ENCODE measurements at places on chromosomes 5 and 9.

DNA sequence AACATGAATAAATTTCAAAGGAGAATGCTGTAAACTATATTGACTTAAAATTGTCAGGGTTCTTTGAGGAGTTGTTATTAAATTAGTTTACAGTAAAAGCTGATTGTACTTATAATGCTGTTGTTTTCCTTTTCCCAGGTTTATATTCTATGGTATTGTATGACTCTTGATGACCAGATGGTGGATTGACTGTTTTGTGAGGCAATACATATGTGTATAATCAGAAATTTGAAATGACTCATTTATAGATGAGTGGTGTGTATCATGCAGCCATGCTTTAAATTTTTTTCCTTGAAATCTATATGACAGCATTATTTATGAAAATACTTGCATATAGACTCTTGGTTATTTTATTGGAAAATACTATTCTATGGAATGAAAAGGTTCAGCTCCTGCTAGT is 195.3 kb downstream of the CNTLN start:
- DNase-seq: no peak

DNA sequence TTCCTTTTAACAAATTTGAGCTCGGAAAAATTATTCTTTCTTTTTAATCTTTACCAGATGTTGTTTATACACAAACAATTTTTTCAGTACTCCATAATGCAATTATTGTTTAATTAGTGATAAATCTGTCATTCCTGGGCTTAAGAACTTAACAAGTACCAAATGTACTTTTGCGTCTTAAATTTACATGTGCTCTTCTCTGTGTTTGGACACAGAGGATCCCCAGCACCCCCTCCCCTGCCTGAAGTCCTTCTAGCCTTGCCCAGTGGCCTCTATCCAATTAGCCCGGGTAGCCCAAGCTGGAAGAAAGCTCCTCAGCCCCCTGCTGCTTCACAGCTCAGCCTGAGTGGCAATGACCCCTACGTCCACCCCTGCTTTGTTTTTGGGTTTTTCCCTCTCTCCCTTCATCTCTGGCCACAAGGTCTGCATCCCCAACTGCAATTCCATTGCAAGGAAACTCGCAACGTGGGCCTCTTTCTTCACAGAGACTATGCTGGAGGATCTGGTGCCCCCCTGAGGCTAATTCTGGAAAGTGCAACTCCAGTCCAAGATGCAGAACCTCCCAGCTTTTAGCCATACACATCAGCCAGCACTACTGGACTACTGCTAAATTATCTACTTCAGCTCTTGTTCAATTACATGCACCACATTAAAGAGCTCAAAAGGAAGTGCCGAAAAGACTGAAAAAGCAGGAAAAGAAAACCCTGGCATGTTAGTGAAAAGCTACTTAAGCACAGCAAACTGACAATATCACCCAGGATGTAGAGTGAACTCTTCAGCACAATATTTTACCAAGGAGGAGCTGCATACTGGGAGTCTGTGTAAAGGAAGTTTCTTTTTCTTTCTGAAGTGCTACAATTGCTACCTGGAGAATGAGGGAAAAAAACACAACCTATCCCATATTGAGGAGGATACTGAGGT is 186.2 kb downstream of the FANCC start:
- DNase-seq: peak; percentile 2

DNA sequence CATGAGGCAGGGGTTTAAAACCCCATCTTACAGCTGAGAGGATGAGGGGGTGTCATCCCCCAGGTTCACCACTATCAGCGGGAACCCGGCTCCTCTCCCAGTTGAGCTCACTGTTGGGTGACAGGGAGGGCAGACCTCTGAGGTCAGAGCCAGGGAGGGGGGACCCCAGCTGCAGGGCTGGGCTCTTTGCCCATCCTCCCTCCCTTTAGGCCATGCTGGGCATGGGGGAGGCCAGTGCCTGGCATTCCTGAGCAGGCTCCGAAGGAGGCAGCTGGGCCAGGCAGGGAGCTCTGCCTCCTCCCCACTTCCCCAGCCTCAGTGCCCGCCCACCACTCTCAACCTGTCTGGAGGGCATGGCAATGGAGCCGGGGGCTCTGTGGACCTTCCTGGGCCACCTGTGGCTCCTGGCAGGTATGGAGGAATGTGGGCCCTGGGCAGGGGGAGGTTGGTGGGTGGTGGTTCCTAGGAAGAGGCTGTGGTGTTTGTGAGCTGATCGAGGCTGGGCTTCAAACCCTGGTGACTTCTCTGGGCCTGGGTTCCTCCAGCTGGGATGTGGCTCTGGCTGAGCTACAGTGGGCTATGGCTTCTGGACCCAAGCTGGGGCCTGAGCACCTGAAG is 12.6 kb downstream of the CRB2 start:
- no peak for DNase-seq

GRCh38 chr5:71828291-71829040 is 109.4 kb downstream of the CARTPT start:
- DNase-seq: no peak

DNA sequence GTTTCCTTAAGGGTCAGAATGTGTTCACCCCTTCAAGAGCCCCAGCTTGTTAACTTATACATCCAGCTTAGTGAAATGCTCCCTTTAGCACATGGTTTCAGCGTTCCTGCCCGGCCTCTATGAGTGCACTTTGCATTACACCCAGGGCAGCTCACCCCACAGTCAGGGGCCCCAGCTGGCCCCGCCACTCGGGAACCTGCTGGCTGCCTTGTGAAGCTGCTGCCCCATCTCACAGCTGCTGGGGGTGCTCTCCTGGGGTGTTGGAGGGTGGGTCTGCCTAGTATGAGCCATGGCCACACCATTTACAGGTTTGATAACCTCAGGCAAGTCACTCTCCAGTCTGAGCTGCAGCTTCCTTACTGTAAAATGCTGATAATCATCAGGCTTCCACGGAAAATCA is 32.2 kb downstream of the HRH2 start:
- no peak for DNase-seq

DNA sequence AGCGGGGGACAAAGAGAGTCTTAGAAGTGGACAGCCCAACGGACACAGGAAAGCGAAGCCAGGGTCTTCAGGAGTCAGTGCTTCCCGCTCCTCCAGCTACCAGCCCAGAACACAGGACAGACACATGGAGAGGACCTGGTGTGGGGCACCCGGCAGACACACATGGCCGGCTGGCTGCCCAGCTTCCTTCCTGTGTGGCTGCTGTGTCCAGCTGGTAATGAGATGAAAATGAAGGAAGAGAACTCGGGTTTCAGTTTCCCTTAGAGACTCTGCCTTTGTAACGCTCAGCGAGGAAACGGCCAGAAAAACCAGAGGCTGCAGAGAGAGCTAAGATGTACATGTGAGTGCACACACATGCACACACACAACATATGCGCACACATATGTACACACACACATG is 87.5 kb downstream of the SECISBP2 start:
- DNase-seq: no peak

- DNase-seq: no peak
Observed at GRCh38 chr5:109041317-109041716, 293.6 kb downstream of the FER start.

- DNase-seq: no peak
Observed at GRCh38 chr9:69370430-69370829, 45.4 kb downstream of the ENTREP1 start.

GRCh38 chr5:109413458-109413857 is 3.7 kb upstream of the PJA2 start:
- no peak for DNase-seq

GRCh38 chr5:1282131-1282992 is 12.5 kb downstream of the TERT start:
- no peak for DNase-seq

GRCh38 chr9:115262952-115263351 is 145.0 kb upstream of the TNC start:
- DNase-seq: no peak

GRCh38 chr9:120369608-120370220 is 210.3 kb downstream of the CDK5RAP2 start:
- no peak for DNase-seq

DNA sequence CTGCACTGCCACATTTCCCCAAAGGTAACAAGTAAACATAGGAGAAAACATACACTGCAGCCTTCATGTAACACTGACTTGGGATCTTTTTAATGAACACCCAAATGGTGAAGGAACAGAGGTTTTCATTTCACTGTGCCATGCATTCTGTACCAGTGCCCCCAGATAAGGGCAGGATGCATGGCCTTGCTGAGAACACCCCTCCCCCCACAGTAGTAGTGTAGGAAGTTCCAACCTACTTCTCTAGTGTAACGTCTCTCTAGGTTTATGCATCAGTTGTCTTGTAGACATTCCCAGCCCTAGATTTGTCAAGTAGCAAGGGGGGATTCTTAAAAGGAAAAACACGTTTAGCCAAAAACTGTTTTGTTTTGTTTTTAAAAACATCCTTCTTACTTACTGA is 29.9 kb downstream of the MAP3K1 start:
- DNase-seq: no peak

DNA sequence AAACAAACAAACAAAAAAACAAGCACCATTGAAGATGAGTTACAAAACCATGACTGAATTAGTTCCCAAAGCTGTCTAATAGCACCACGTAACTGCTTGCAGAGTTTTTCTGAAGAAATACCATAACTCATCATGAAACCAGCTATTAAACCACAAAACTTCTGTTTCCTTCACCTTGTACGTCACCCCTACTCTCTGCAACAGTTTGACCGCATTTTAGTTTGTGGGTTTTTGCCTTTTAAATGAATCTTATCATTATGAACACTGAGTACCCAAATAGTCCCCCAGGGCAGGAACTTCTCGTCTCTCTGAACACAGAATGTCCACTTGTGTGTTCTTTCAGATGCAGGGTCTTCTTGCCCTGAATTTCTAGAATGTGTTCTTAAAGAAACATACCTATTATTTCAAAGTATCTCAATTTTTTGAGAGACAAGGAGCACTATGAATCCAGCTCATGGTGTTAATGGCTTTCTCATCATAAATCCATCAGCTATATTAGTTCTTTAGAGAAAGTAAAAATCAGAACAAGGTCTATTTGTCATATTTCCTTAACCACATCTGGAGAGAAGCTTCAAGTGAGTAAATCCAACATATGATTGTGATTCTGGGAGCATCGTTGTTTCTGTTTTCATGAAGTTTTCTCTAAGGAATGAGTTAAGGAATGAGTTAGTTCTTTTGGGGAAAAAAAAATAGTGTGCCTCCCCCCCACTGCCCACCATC is 210.6 kb downstream of the AUH start:
- DNase-seq: peak; percentile 17

DNA sequence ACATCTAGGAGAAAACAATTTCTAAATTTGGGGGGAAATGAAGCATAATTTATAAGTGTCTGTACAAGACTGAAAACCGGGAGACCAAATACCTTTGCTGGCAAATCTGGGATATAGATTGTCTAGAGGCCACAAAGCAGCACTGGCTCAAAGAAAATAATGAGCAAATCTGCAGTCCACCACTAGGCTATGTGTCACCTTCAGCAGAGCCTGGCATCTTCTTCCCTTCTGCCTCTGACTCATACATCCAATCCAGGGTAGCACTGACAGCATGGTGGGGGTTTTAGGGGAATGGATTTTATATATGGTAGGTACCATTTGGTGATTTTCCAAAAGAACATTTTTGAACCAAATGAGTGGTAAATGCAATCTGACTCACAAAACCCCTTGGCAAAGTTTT is 12.8 kb downstream of the FAM81B start:
- DNase-seq: no peak

DNA sequence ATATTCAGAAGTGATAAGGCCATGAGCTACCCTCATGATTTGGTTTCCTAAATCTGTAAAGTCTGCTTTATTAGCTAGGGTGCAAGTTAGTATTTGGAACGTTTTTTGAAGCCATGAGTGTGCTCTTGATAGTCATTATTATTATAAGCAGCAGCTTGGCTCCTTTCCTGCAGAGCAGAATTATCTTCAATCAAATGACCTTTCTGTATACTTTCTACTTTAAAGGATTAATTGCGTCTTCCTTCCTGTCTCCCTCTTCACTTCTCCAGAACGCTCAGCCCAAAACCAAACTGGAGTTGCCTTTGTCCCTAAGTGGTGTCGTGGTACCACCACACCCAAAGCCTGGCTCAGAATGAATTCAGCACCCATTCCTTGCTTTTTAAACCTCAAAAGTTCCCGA is 211.3 kb downstream of the ARHGAP26 start:
- DNase-seq: no peak

DNA sequence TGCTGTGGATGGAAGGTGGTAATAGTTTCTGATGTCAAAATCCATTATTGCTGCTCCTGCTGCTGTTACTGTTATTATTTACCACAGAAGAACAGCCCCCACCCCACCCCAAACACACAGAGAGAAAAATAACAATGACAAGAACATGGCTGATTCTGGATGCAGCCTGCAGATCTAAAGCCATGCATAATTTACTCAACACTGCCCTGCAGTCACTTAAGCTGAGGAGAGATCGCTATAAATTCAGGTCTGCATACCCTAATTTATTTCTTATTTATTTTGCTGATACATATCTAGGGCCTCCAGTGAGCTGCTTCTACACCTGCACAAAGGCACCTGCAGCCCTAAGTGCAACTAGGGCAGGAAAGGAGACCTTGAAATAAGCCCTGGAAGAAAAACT is 132.0 kb downstream of the TRIM32 start:
- no peak for DNase-seq

DNA sequence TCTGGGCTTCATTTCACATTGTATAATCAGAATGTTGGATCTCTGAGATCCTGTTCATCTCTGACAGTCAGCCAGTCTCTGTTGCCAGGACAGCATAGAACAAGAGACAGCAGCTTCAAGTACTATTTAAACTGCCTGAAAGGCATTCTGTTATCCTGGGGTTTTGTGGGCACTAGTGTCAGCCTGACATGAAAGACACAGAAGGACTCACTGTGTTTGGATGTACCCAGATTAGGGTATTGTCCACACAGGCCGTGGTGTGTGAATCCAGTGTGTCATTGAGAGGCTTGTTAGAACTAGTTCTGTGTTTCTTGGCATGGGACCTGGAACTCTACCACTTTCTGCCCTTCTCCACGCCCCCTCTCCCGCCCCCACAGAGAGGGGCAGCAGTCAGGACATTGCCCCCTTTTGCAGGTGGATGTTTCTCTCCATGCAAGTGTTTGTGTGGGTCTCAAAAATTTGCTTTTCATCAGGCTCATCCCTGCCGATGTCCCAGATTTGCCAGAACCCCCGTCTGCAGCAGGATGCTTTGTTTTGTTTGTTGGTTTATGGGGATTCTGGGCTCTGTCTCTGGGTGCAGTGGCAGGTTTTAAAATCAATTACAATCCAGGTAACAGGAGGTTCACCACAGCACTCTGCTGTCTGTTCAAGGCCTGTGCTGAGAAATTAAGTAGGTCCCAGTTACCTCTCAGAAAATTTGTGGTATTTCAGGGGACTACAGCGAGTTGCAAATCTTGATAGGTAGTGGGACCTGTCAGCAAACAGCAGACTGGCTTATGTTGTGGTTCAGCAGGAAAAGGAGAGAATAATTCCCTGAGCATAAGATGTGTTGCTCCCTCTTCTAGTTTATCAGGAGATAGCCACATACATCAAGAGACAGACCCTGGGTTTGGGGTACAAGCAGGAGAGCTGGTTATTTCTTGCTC is 144.6 kb downstream of the DOCK2 start:
- DNase-seq: no peak
